ENCODE measurements at places on chromosomes 16 and 17.

GRCh38 chr17:40535924-40536294 is 29.4 kb downstream of the CCR7 start:
- no peak for DNase-seq

DNA sequence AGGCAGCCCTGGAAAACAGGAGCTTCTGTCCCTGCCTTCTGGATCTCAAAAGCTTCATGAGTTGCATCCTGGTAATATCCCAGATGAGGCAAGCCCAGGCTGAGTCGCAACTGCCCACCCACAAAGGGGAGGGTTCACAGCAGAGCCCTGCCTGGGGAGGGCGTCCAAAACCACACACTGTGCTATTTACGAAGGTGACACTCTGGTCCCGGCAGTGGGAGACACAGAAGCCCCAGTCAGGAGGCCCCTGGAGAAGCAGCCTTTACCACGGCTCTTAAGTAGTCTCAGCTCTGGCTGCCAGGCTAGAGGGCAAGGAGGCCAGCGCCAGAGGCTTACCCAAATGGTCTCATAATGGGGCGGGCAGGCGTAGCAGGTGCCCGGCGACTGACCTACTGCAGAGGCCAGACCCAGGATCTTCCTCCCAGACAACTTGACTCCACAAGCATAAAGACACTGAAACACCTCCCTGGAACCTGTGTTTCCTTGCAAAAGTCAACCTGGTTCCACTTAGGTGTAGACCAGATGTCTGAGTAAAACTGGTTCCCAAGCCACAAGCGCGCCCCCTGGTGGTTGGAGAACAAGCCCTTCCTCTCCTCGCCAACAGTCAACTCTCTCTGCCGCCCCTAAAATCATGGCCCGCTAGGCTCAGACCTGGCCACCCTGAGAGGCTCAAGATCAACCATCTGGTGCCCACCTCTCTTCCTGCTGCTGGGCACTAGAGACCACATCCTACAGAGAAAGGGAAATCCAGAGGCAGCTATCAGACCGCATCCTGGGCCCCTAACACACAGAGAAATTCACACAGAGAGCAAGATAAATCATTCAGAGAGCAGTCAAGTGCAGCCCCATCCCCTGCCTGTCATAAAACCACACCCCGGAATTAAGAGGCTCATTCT is 5.2 kb downstream of the AXIN2 start:
- DNase-seq = peak; percentile 67

GRCh38 chr17:416293-417206 is 63.9 kb upstream of the RPH3AL start:
- peak; percentile 43 for DNase-seq

- no peak for DNase-seq
Measured at GRCh38 chr17:34241062-34241461, 14.0 kb upstream of the CCL2 start.

DNA sequence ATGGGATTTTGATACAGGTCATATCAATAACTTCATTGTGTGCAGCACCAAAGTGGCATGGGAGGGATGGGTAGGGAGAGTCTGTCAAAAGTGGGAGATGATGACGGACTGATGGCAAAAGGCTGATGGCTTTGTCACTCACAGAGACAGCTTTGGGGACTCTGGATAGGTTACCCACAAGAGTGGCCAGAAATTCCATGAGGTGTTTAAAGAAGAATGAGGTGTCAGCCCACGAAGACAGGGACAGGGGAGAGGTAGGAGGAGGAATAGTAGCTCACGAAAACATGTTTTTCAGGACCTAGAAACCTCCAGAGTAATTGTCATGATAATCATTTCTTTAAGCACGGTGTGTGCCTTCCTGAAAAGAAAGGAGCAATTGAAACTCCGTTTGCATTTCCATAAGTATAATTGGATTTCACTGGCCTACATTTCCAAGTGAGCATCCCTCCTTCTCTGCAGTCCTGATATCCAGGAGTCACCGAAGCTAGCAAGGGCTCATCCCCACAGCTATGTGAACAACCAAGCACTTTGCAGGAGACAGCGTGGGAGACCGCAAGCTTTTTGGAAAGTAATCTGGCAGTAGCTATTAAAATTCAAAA is 60.0 kb downstream of the HSD17B2 start:
- no peak for DNase-seq

GRCh38 chr16:89351645-89352044 is 134.1 kb downstream of the ZNF778 start:
- DNase-seq = no peak

DNA sequence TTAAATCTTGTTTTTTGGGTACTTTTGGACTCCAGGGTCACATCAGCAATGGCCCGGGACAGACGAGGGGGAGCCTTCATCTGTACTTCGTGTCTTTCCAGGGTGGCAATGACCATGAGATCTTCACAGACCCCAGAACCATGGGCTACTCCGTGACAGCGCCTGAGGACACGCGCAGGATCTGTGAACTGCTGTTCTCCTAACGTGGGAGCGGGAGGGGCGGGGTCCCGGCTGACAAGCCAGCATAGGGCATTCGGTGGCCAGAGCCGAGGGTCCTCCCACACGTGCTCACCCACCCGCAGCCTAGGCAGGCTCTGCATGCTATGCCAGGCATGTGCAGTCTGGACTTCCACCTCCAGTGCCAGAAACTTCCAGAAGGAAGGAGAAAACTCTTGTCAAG is 21.2 kb downstream of the CARHSP1 start:
- no peak for DNase-seq

- DNase-seq = no peak
Measured at GRCh38 chr16:87832137-87832527, 37.2 kb downstream of the SLC7A5 start.

GRCh38 chr16:49994006-49994405 is 31.0 kb upstream of the CNEP1R1 start:
- DNase-seq = no peak

DNA sequence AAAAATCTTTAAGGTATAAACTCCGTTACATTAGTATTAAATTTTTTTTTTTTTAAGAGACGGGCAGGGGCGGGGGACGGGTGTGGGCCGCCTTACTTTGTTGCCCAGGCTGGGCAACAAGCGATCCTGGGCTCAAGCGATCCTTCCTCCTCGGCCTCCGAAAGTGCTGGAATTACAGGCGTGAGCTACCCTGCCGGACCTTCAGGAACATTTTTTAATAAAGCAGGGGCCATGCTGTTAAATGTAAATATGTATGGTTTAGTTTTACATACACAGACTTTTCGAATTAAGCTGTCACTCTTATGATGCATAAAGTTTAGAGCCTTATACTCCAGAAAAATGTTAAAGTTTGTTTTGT is 2.4 kb downstream of the PPM1D start:
- no peak for DNase-seq

DNA sequence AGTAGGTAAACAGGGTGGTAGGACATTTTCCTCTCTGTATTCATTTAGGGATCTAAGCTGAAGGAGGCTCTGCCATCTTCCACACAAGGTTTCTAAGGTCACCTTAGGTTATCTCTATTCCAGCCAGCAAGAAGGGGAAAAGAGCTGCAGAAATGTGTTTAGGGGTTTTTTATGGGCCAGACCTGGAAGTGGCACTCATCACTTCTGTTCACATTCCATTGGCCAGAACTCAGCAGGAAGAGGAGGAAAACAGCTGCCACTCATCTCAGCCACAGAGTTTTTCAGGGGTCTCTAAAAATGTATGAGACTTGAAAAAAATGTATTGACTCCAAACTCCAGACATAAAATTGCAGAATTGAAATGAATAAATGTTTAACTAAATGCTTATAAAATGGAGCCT is 65.8 kb downstream of the FTO start:
- DNase-seq = no peak
